ENCODE measurements at places on chromosomes 4 and X.

GRCh38 chr4:73979407-73979957, 2.3 kb downstream of the PF4 start:
- DNase-seq: no peak

DNA sequence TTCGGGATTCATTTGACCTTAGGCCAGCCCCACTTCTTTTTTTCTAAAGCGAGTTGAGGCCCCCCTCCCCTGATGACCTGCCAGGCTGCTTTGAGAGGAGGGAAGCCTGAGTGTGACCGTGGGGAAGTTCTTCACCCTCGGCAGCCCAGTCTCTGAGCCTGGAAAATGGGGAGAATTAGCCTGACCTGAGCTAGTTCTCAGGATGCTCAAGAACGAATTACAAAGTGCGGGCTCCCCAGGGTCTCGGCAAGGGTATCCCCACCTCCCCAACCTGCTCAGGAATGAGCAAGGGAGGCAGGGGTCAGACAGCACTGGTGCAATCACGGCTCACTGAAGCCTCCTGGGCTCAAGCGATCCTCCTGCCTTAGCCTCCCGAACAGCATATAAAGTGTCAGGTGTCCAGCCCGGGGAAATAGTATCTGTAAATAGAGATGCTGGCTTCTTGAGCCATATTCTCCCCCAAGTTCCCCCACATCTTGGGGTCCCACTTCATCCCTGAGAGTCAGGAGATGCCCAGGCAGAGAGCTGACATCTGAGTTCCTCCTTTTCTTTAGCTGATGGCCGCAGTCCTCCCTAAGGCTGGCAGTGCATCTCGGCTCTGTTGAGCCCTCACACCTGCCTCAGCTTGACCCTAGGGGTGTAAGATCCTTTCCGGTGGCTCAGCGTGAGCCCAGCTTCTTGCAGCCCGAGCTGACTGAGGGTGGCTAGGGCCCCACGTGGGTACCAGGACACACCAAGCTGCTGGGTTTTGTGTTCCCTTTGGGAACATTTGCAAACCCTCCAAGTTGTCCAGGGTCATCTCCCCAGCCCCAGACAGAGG, 1.6 kb downstream of the DUSP9 start:
- no peak for DNase-seq

DNA sequence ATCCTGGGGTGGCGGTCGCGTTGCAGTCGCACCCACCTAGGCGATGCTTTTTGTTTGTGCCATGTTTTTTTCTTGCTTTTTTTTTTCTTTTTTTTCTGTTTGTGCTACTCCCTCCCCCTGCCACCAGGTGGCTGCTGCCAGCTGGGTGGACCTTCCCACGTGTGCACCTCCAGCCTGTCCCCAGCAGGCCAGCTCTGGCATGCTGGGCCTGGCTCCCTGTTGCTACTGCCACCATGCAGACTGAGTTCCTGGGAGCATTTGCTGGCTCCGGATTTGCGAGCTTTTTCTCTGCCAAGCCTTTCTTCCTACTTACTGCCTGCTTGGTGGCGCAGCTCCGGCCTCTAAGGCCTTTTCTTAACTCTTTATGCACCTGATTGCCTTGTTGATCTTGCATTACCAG, 161.2 kb upstream of the WDFY3 start:
- DNase-seq: peak; percentile 36

DNA sequence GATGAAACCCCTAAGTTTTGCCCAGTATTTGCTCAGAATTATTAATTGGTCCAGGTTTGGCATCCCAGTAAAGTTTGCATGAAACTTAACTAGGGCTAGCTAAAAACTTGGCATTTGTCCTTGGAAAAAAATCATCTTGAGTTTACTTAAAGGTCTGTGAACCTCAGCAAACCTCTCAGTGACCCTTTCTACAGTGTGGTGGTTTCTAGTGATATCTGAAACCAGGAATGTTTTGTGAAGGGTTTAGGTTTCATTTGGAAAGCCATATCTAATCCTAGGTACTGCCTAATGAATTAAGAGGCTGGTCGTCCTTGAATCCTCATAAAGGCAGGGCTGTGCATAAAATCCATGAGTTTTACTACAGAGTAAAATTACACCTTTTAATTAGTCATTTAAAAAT, 218.5 kb upstream of the ANKRD50 start:
- DNase-seq: no peak

GRCh38 chrX:71563921-71564320, 14.3 kb upstream of the GCNA start:
- DNase-seq: no peak

DNA sequence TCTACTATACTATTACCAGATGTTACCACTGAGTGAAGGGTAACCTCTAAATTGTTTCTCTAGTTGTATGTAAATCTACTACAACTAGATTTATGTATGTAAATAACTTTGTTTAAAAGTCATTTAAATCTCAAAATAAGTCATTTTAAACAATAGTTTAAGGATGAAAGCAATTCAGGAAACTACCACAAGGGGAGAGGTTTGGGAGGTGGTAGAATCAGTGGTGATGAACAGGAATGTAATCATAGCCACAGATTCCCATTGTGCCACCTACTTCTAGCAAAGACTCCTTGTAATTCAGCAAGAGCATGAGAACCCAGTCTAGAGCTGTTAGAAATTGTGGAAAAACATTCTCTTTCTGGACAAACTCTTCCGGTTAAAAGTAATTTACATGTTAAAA, 234.6 kb downstream of the SLC7A11 start:
- no peak for DNase-seq

DNA sequence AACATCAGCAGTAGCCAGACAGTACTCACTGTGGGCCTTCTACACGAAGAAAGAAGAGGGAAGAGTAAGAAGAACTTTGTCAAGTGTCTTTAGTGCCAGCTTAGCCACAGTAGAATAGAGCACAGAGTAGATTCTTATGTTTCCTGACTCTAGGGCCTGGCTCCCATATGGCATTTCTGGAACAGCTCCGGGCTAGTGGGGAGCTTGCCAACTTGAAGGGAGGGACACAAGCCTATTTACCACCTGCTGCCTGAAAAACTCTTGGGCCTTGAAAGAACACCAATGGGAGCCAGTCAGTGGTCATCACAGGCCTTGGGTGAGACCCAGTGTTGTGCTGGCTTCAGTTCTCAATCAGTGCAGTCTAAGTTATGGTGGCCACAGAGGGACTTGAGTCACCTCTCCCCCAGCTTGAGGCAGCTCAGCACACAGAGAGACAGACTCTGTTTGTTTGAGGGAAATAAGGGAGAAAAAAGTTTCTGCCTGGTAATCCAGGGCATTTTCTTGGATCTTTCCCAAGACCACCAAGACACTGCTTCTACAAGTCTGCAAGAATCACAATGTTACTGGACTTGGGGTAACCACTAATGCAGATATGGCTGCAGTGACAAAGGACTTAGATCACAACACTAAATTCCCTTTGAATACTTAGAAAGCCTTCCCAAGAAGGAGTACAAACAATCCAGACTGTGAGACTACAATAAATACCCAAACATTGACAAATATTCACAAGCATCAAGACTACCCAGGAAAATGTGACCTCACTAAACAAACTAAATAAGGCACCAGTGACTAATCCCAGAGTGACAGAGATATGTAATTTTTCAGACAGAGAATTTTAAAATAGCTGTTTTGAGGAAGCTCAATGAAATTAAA, 261.0 kb upstream of the NDST3 start:
- DNase-seq: no peak

DNA sequence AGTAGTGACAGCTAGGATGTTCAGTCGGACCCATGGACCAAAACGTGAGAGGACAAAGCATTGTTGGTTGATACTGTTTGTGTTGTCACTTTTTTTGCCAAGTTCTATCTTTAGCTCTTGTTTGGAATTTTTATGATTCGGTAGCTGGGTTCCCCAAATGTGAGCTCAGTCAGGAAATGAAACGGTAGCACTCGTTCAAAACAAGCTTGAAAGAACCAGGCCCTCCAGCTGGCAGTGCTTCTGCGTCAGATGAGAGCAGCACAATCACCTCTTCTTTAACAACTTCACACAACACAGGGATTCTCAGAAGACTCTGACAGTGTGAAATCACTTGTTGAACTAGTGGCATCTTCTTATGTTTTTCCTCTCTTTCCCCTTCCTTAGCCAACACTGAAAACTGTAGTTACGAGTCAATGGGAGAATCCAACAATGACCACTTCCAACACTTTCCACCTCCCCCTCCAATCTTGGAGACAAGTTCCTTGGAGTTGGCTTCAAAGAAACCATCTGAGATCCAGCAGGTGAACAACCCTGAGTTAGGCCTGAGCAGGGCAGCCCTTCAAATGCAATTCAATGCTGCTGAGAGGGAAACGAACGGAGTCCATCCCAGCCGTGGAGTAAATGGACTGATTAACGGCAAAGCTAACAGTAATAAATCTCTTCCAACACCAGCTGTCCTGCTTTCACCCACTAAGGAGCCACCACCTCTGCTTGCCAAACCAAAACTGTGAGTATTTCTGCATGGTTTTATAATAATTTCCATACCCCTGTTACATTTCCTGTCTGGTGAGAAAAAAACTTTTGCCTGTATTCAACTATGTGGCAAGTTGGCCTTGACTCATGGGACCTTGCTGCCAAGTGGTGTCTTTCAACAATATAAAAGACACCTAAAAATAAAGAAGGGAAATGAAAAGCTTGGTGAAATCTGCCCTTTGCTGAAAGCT, 214.6 kb downstream of the PALLD start:
- DNase-seq: no peak

DNA sequence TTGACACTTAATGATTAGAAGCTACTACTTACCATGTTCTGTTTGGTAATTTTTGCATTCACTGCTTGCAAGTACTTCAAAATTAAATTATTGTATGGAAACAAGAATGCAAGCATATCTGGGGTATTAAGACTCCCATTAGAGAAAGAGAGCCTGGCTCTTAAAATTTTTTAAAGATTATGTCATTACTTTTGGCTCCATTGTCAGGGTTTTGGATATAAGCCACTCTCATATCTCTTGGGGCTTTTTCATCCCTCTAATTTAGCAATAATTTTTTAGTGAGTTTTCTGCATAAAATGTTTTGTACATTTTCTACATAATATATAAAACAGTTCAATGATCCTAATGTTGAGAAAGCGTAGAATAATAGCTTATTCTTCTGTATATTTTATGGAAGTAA, 49.4 kb downstream of the SLC9A6 start:
- no peak for DNase-seq

DNA sequence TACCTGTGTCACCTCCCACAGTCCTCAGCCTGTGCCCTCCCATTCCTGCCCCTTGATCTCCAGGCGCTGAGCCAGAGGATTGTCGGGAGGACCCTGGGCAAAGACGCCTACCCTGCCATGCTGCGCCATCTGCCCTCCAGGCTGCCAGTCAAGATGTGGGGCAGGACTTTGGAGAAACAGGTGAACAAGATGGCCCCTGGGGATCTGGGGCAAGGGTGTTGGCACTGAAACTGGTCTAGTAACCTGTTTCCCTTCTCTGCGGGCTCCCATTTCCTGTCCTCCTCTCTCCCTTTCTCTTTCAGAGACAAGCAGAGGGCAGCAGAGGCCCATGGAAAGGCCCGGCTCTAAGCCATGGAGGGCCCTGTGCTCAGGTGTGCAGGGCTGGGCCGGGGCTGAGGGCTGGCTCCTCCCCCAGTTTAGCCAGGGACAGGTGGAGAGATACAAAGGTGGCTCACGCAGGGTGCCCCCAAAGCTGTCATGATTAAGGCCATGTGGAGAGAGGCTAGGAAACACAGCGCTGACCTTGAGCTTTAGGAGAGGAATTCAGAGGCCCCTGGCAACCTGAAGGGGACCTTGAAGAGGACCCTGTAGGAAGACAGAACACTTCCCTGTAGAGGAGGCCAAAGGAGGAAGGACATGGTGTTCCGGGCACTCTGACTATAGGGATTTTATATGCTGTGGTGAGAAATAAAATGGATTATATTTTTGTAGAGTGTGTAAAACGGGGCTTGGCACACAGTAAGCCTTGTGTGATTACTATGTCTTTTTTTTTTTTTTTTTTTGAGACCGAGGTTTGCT, at the start of gene GLOD5:
GLOD5 (plus strand) TSS at position 74 of the 798 bp plus-strand sequence; CDS start at position 118, 44 bp downstream.
- no peak for DNase-seq
